Anterior cingulate cortex (tissue), 58 donors: ENCODE measurements at places on chromosomes 5 and 9.
A peak's percentile ranks its signal among the peaks of the same experiment; 100 is the strongest.

DNA sequence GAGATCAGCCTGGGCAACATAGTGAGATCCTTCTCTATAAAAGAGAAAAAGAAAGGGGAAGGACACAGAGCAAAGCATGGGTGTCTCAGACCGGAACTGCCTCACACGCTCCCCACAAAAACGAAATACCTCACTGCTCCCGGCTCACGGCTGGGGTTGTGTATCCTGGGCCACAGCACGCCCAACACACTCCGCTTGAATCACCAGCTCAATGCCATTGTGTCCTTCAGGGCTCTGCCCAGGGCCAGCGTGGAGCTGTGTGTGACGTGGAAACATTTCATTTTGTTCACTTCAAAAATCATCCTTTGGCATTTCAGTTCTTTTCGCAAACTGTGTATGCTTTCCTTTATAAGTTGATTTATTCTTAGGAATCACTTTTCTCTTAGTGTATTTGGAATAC lies 279.5 kb downstream of the IRX1 start:
- DNase-seq: no peak

DNA sequence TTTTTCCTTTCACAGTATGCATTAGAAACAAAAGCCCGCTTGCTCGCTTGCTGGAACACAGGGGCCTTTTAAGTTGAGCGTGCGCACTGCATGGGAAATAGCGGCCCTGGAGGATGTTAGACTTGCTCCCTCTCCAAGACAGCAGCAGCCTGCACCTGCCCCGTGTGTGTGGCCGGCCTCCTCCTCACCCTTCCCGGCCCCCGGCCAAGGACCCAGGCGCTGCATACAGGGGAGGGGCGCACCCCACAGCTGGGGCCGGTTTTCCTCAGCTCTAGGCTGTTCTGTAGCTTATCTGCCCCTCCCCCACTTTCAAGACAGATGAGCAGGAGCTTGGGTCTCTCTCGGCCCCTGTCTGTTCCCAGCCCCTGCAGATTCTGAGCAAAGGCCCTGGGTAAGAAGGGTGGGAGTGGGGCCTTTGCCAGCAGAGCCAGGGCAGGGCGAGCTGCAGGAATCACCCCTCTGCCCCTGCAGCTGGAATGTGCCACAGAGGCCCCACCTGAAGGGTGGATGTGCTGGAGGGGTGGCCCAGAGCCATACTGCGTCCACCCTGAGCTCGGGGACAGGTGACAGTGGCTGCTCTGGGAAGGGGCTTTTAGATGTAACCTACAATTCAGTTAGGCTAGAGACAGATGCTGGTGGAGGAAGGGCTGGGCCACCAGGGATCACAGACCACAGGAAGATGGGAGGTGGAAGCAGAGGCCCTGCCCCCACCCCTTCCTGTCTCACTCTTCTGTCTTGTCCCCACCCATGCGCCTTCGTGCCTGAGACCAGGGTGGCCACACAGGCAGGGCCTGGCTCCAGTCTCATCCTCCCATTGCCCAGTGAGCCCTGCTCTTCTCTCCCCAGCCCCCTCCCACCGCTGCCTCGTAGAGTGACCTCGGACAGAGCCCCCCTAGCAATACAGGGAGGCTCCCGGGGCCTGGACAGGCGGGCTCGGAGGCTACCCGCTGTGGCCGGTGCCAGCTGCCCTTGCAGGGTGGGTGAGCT lies 132.4 kb downstream of the DAB2IP start:
- DNase-seq: peak; percentile 54

- DNase-seq: no peak
These were observed 74.7 kb downstream of the PJA2 start for GRCh38 chr5:109335114-109335513.

GRCh38 chr5:39717176-39717897 lies 292.6 kb upstream of the DAB2 start:
- DNase-seq: no peak

GRCh38 chr9:125532812-125533594 lies 174.0 kb downstream of the MAPKAP1 start:
- DNase-seq: no peak

DNA sequence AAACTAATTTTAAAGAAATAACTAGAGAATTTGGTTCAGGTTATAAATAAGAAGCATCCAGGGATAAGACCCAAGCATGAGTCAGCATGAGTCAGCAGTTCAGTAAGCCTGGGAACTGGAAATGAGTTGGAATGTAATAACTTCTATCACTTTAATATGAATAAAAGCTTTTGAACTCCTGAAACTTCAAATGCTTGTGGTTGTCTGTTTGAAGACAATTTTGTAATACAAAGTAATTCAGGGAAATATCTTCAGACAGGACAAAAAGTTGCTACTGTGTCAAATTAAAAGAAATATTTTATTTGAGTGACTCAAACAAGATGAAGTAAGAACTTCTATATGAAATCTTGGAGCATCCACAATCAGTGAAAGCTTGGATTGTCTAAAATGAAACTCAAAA lies 331.2 kb upstream of the DAB2 start:
- no peak for DNase-seq

GRCh38 chr5:138844125-138844461 lies 31.0 kb downstream of the LRRTM2 start:
- no peak for DNase-seq

DNA sequence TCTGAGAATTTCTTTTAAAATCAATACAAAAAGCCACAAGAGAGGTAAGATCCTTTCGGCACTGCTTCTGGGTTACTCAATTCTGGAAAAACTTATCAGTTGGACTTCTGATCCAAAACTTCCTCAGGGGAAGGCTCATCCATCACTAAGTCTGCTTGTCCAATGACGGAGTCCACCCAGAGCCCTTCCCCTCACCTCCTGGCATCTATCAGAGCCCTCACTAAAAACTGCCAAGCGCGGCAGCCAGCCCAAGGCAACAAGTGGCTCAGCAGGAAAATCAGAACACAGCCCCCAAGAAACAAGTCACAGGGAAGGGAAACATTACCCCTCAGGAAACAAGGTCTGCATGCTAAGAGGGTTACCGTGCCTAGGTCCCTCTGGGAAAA lies 869 bp upstream of the ESM1 start:
- no peak for DNase-seq

DNA sequence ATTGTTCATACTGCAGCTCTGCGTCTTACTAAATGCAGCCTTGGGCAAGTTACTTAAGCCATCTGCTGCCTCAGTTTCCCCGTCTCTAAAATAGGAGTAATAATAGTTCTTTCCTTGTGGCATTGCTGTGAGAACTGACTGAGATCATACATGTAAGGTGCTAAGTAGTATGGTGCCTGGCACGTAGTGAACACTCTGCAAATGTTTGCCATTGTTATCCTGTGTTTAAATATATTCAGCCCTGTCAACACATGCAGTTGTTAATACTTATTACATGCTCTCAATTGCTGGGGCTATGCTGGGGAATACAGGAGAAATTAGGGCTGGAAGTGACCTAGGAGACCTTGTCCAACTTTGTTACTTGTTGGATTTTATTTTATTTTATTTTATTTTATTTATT lies 105.2 kb upstream of the RAI14 start:
- DNase-seq: no peak

GRCh38 chr5:87010736-87011135 lies 256.9 kb upstream of the RASA1 start:
- no peak for DNase-seq

- DNase-seq: no peak
These were observed 95.2 kb upstream of the CPEB4 start for GRCh38 chr5:173792781-173793547.

GRCh38 chr9:94782355-94783101 lies 56.0 kb downstream of the AOPEP start:
- DNase-seq: no peak

GRCh38 chr9:127664678-127665507 lies 41.9 kb upstream of the CFAP157 start:
- DNase-seq: no peak

GRCh38 chr5:106311230-106311915 lies 1359.4 kb downstream of the EFNA5 start:
- no peak for DNase-seq

- no peak for DNase-seq
These were observed 233.7 kb upstream of the IL12B start for GRCh38 chr5:159564031-159564430.

GRCh38 chr5:2732004-2732403 lies 19.5 kb downstream of the IRX2 start:
- no peak for DNase-seq

GRCh38 chr9:3474821-3475220 lies 51.0 kb downstream of the RFX3 start:
- no peak for DNase-seq

DNA sequence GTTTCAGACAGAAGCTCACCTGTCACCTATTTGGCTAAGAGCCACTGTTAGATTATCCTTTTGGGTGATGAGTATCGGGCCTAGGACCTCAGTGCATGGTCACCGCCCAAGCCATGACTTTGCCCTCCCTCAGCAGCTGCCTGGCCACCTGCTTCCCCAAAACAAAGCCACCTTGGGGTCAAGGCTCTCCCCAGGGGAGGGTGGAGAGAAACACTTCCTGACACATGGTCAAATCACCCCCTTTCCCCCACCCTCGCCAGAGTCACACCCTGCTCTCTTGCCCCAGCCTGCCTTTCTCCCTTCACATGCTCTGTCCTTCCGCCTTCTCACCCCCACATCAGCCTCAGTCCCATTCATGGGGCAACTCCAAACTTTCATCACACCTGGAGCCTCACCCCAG lies 1.7 kb upstream of the HBEGF start:
- DNase-seq: no peak

DNA sequence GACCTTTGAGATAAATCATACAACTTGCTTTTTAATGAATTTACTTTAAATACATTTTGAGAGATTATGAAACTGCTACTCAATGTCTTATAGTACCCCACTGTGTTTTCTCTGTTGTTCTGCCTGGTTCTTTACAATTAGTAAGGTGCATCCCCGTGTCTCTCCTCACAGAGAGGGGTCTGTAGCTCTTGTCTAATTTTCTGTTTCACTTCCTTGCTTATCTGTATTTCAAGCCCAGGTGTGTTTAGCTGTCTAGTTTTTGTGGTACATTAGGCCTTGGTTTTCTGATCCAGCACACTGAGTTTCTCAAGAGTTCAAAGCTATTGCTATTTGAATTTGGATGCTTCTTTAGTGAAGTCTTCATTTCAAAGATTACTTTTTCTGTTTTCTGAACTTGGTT lies 105.1 kb downstream of the MAST4 start:
- no peak for DNase-seq

GRCh38 chr5:158773161-158773560 lies 326.6 kb downstream of the EBF1 start:
- DNase-seq: no peak

DNA sequence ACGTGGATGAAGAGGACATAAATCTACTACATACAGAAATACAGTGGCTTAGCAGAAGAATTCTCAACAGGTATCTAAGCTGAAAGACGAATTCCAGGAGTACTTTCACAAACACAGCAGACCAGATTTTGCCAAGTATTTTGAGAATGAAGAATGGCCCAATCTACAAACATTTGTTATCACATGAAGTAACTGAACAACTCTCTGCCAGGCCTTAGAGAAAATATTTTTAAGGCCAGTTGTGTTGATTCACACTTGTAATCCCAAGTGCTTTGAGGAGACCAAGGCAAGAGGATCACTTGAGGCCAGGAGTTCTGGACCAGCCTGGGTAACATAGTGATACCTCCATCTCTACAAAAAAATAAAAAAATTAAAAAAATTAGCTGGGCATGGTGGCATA lies 14.3 kb downstream of the AGTPBP1 start:
- DNase-seq: no peak

- no peak for DNase-seq
These were observed 14.9 kb upstream of the SLC22A5 start for GRCh38 chr5:132354381-132355139.

DNA sequence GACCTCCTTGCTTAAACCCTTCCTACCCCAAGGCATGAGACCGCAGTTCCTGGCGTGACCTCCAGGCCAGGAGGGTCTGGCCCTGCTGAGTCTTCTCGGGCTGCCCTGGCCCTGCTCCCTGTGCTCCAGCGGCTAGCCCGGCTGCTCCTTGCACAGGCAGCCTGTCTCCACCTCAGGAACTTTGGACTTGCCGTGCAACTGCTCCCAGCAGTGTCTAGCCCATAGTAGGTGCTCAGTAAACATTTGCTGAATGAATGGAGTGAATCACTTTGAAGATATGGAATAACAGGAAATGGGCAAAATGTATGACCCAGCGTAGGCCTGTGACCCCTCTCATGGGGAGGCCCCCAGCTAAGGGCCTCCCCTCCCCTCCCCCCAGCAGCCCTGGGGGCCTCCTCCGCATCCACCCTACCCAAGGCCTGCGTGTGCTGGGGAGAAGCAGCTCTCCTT lies 127.1 kb downstream of the ZNF354C start:
- DNase-seq: no peak

DNA sequence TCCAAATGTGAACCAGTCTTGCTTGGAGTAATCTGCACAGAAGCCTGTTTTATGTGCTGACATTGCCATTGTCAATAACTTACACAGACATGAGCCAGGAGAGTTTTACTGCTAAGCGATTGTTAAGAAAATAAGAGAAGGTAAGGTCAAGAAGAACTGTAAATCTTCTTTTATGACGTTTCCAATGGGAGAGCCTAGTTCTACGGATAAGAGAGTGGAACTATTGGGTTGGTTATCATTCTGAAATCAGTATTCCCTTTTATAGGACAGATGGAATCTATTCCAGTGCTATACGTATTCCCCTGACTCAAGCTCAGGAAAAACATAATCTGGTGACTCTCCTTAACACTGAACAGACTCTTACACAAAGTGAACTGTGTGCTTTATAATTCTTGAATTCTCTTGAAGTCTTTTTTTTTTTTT lies 137.9 kb upstream of the OTULINL start:
- DNase-seq: no peak

- no peak for DNase-seq
These were observed 222.5 kb downstream of the CHSY3 start for GRCh38 chr5:130126746-130127145.

DNA sequence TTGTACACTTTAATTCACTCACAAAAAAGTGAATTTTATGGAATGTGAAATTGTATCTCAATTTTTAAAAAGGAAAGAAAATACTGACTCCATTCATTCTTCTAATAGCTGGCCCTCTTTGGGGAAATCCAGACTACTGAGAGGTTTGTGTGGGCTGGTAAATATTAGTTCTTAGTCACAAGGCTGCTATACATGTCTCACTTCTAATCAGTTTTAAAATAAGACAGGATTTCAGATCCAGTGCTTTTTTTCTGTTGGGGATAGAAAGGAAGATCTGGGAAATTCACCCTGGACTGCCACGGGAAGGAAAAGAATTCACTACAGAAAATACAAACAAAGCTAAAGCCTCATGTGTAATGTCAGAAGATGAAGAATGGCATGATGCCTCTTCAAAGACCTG lies 32.7 kb upstream of the ADAMTSL1 start:
- DNase-seq: no peak

DNA sequence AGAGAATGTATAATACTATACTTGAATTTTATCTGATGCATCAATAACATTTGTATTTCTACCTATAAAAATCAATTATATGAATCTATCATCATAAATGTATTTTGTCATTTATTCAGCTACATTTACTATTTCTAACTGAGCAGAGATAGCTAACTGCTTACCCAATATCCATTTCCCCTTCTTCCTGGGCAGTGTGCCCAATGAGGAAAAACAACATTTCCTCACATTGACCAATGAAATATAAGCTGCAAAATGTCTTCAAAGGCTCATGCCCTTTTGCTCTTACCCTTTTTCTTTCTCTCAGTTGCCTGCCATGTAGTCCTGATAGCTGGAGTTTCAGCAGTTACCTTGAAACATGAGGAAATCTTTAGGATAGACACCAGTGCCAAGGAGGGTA lies 385.8 kb upstream of the PCSK5 start:
- no peak for DNase-seq
